ENCODE measurements at places on chromosomes 5 and 9.

- DNase-seq, result no peak
These were observed 298.1 kb downstream of the SLF1 start for GRCh38 chr5:94916619-94917018.

DNA sequence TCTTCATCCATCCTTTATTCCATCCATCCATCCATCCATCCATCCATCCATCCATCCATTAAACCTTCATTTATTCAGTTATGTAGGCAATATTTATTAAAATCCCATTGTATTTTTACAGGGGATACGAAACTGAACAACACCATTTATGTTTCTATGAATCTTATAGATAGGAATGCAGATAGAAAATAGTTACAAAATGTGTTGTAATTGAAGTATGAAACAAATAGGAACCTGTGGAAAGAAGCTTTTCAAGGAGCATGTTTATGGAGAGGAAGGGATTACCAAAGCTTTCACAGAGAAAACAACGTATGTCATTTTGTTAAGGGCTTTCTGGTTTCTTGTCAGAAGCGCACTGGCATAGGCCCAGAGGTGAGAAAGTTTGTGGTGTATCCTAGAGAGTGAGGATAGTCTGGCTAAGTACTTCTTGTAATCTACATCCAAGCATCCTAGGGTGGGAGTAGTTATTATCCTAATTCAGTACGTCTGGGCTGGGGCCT lies 184.0 kb downstream of the CNTLN start:
- DNase-seq, result no peak

DNA sequence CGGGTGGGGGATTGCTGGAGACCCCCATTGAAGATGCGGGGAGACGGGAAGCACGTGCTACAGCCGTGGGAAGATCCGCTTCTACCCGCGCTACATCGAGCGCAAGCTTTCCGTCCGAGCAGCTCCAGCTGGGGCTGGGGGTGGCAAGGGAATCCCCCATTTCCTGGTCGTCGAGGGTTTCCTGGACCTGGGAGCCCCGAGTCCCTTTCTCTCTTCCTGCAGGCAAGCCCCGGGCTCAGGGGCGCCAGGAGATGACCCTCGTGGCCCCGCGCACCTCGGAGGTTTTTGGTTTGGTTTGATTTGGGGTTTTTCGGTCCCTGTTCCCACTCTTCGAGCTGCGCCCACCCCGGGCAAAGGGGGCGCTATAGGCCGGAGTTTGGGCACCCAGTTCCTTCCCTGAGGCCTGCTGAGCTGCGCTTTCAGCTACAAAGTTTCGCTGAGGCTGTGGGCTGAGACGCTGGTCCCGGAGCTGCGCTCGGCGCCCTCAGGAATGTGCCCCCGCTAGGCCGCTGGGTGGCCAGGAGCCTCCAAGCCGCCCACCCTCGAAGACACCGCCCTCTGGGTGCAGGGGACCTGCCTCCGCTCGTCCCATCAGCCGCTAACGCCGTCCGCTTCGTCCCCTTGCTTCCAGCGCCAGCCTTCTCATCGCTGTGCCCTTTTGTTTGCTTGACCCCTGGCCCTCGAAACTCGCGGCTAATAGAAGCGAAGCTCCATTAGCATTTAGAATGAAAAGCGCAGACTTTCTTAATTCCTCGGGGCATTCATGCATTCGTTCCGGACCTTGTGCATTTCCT lies 2.9 kb downstream of the NR4A3 start:
- DNase-seq, result peak; percentile 58

GRCh38 chr9:83336706-83337105 lies 201.5 kb downstream of the FRMD3 start:
- DNase-seq, result no peak

Measured in stimulated activated CD4-positive, alpha-beta T cell treated with anti-CD3 and anti-CD28 coated beads, Interleukin-4, amount 100 ng/mL, for 4 hours (primary cell).